ENCODE measurements at places on chromosomes 3 and 15.
A peak's percentile ranks its signal among the peaks of the same experiment; 100 is the strongest.

DNA sequence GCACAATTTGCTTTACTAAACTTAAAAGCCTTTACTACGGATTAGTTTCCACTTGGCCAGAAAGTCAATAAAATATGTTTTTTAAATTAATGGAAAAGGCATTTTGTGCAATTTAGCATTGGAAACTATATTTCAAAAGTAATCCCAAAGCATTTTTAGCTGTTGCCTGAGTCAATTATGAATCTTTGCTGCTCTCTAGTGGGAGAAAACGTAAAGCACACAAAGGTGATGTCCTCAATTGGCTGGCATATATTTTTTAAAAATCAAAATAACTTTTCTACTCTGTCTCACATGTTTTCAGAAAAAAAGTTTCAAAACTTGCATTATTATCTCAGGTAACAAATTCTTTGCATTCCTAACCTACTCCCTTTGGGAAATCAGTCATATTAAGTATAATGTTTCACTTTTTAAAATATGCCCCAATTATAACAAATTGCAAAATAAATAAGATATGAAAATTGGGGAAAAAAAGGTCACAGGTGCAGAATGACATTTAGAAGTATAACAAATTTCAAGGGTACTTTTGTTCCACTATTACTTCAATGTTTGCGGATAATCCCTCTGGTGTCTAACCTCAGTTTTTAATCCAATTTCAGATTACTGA is 47.2 kb upstream of the TEX55 start:
- DNase-seq, result no peak

- no peak for DNase-seq
These were observed 55.2 kb downstream of the MGLL start for GRCh38 chr3:127767126-127767525.

DNA sequence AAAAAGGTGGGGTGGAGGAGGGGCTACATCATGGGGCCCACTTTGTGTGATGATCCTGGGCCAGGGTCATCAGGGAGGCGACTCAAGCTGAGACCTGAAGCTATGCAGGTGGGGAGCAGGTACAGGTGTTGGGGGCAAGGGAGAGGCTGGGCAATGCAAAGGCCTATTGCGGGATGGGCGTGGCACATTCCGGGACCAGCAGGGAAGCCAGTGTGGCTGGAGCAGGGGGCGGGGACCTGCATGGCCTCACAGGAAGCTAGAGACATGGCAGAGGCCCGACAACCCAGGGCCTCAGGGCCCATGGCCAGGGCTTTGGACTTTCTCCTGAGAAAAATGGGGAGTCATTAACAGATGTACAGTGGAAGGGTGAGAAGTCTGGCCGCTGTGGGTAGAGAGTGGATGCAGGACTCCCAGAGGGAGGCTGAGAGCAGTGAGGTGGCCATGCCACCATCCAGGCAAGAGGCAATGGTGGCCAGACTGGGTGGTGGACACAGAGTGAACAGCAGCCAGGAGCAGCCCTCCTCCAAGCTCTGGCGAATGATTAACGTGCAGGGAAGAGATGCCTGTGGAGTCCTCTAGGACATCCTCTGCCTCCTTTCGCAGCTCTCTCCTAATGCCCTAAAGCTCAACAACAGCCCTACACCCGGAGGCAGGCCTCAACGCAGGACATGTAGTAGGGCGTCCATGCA is 122.6 kb upstream of the ATP2B2 start:
- DNase-seq, result no peak

DNA sequence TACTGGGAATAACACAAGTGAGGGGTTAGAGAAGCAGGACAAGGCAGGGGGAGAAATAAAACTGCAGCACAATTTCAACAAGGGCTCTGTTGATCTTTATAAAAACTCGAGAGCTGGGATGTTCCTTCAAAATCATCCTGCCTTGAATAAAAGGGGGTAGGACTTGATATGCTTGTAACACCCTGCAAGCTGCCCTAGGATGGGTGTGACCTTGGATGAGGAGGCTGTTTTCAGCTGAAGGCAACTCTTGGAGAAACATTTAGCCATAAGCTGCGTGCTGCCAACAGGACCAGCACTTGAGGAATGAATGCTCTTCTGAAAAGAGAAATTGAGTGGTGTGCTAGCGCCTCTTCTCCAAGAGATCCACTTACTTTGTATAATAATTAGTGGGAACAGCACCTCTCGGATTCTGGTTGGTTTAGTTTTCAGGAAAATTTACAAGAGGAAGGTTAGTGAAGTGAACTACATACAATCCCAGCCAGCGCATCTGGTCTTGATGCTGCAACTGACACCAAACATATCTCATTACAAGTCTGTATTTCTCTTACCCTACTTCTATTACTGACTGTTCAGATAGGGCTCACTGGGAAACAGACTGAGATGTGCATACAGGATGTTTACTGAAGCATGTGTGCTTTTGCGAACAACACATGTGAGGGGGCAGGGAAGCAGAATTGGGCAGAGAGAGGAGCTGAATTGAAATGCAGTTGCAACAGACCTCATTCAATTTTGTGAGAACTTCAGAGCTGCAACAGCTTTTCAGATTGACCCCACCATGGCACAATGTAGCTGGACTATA is 643.0 kb upstream of the GOLIM4 start:
- no peak for DNase-seq

DNA sequence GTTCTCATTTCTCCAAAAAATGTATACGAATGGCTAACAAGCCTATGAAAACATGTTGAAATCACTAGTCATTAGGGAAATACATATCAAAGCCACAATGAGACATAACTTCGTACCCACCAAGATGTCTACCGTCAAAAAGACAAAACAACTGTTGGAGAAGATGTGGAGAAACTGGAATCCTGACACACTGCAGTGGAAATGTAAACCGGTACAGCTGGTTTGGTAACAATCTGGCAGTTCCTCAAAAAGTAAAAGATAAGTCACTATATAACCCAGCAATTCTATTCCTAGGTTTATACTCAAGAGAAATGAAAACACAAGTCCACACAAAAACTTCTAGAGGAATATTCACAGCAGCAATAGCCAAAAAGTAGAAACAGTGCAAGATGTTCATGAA is 7.0 kb downstream of the SCAPER start:
- no peak for DNase-seq

DNA sequence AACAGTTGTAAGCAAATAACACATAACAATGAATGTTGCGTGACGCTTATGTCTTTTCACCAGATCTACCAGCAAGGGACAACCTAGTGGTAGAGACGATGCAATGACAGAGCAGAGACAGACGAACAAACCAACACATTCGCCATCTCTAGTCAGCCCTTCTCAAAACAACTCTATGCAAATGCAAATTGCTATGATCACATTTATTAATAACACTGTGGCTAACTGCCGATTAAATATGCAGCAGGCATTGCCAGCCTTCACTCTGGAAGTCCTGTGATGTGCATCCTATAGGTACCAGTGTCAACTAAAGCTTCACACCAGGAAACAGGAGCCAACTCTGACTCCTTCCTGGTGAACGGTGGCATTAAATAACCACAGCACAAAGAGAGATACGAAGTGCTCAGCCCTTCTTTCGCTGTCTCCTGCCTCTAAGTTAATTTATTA is 94.2 kb downstream of the FOXP1 start:
- no peak for DNase-seq

- DNase-seq, result no peak
These were observed 9.4 kb upstream of the SEMA5B start for GRCh38 chr3:123037015-123037375.

- no peak for DNase-seq
These were observed 83.6 kb downstream of the NSUN3 start for GRCh38 chr3:94146455-94146854.

DNA sequence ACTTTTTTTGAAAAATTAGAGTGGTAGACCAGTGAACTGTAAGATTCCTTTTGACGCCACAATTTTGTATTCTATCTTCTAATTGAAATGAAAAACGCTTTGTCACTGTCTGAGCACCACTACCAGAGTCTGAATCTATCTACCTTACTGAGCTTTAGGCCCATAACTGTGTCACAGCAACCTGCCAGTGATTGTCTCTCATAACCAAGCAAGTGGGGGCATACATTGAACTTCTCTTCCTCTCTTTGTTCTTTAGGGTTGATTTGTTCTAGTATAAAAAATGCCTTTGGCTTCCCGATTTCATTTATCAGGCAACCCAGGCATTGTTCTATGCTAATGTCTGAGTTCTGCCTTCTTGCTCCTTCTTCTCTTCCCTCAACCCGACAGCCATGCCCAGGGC is 142.6 kb downstream of the BBX start:
- no peak for DNase-seq

DNA sequence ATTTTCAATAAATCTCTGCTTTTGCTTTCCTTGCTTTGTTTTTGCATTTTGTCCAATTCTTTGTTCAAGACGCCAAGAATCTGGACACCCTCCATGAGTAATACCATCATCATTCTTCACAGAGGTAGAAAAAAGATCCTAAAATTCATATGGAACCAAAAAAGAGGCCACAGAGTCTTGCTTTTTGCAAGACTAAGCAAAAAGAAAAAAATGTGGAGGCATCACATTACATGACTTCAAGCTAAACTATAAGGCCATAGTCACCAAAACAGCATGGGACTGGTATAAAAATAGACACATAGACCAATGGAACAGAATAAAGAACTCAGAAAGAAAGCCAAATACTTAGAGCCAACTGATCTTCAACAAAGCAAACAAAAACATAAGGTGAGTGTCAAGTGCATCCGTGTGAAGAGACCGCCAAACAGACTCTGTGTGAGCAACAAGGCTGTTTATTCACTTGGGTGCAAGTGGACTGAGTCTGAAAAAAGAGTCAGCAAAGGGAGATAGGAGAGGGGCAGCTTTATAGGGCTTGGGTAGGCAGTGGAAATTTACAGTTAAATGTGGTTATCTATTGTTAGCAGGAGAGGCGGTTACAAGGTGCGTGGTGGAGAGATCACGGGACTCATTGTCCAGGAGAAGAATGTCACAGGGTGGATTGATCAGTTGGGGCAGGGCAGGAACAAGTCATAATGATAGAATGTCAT is 10.9 kb downstream of the STRIT1 start:
- no peak for DNase-seq

- no peak for DNase-seq
These were observed 4.2 kb upstream of the WNT5A start for GRCh38 chr3:55491296-55491816.

- no peak for DNase-seq
These were observed 11.7 kb upstream of the LHFPL4 start for GRCh38 chr3:9565316-9565715.

- DNase-seq, result peak; percentile 68
These were observed 60.5 kb downstream of the SH3BP5 start for GRCh38 chr3:15271785-15272381.

DNA sequence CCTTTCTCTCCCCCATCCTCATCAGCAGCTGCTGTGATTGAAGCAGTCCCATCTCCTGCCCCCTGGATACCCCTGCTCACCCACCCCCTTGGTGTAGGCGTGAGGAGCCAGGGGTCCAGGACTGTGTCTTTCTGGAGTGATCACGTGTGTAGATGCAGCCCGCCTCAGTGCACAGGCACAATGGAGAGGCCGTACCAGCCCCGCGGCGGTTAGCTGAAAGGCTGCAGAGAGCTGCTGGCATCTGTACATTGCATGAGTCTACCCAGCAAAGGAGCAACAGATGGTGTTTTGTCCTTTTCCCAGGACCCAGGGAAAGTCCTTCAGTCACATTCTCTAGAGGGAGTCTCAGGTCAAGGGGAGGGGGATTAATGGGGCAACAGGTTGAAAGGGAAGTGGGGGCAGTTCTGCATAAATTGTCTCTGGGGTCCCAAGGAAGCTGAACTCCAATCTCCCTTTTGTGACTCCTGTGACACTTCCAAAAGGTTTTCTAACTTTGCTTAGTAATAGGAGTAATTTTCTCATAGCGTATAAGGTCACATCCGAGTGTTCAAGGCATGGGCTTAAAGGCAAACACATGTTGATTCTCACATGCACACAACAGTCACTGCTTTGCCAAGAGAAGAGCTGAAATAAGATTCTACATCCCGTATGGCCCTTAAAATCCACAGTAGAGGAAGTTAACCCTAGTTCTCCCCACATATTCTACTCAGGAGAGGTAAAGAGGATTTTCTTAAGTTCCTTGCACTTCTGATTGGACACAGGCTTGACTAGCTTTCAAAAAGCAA is 7.1 kb downstream of the CSPG5 start:
- no peak for DNase-seq

DNA sequence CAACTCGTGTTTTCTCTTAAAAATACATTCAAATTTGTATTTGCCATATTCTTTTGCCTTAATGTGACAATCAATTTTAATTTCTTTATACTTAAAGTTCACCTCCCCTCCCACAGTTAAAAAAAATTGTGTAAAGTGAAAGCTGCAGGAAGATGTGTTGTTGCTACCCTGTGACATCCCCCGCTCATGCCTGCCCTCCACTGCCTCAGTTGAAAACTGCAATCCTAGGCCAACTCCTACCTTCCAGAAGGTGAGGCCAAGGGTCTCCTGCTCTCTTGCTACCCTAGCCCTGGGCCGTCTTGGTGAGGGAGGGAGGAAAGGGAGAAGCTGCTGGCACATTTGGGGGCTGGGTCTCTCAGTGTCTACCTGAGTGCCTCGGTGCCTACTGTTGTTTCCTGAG is 57.0 kb upstream of the CMTM7 start:
- no peak for DNase-seq

- no peak for DNase-seq
These were observed 3.5 kb downstream of the CSK start for GRCh38 chr15:74785194-74786032.

- no peak for DNase-seq
These were observed 459.4 kb upstream of the TGFBR2 start for GRCh38 chr3:30146978-30147377.

- no peak for DNase-seq
These were observed 14.6 kb upstream of the POLG start for GRCh38 chr15:89349206-89349558.

DNA sequence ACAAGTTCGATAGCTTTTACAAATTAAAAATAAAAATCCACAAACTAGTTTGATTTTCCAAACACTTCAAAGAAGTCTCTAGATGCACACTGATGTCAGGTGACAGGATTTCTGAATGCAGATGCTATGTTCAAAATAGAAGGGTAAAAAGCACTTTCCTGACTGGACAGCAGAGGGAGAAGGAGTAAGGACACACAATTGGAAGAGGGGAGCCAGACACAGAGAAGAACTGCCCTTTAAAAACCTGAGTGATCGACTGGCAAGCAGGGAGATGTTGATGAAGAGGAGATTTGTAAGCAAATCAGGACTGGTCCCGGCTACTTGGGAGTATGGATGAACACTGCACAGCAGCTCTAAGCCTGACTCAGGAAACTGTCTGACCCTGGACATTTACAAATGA is 612.8 kb downstream of the MAGI1 start:
- no peak for DNase-seq

- no peak for DNase-seq
These were observed 127.1 kb downstream of the ASB7 start for GRCh38 chr15:100729461-100729860.

GRCh38 chr3:130960139-130960795 is 66.4 kb downstream of the ASTE1 start:
- DNase-seq, result no peak

- no peak for DNase-seq
These were observed 173.1 kb downstream of the IL5RA start for GRCh38 chr3:2937055-2937454.

- no peak for DNase-seq
These were observed 129.3 kb downstream of the SSR3 start for GRCh38 chr3:156425651-156426050.
